Right hindlimb (tissue), 1 donor: ENCODE measurements at places on chromosomes 5 and 9.

- DNase-seq: no peak
Observed at GRCh38 chr9:15522130-15522755, 11.5 kb upstream of the PSIP1 start.

GRCh38 chr5:58123501-58123900 is 336.4 kb downstream of the PLK2 start:
- DNase-seq: no peak

- DNase-seq: no peak
Observed at GRCh38 chr9:87614397-87614796, 111.5 kb upstream of the CTSL start.

DNA sequence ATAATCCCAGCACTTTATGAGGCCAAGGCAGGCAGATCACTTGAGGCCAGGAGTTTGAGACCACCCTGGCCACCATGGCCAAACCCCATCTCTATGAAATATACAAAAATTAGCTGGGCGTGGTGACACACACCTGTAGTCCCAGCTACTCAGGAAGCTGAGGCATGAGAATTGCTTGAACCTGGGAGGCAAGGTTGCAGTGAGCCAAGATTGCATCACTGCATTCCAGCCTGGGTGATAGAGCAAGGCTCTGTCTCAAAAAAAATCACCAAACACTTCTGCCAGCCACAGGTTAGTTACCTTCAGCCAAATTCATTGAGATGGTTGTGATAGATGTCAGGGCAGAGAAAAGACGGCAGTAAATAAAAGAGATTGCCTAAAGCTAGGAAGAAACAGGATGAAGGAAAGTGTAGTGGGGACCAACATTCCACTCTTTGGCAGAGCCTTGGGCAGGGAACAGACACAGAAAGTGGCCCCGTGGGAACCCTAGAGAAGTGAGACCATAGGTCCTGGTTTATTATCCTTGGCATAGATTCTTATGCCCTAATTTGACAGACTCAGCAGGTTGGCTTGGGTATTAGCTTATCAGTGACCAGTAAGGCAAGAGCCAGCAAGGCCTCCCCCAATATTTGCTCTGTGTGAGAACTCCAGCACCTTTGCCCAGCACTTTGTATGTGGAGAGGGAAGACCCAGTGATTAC is 5.5 kb upstream of the CEP120 start:
- no peak for DNase-seq

DNA sequence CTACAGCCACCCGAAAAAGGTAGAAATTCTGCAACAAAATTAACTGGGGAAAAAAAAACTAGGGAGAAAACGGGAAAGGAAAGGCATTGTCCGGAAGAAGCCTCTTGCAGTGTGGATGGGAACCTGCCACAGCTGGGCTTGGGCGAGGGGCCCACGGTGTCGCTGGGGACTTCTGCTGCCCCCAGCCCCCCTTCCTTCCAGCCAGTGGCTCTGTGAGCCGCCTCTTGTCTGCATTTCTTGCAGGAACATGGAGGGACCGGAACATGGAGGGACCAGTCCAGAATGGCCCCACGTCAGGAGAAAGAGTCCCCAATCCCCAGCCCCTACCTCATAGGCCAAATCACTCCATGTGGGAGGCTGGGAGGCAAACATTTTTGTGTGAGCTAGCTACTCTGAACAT is 36.9 kb upstream of the EXOC3 start:
- DNase-seq: no peak

DNA sequence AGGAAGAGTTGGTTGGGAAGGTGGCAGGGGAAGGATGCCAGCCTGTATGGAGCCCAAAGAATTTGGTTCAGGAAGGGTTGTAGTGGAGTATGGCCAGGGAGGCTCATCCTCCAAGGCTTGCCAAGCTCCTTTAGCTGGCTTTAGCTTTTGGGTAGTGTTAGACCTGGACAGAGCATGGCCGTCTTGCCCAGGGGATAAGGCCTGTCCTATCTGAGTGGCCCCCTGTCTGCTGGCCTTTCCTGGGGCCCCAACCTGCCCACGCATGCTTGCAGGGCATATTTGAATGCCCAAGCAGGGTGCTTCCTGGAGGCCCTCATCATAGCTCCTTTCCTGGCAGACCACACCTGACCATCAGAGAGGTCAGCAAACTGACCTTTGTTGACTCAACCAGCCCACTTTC is 227.7 kb downstream of the CDH12 start:
- DNase-seq: no peak

DNA sequence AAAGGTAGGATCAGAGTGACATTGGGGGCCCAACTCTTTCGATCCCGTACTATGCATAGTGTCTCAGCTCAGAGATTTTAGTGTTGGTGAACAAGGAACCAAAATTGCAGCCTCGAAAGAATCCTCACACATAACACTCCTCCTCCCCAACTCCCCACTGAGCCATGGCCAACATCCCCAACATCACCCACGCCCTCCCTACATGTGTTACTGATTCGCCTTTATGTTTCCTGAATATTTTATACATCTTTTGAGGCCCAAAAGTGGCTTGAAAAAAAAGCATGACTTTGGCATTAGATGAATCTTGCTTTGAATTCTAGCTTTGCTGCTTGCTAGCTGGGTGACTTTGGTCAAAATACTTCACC is 45.2 kb downstream of the PLAC8L1 start:
- DNase-seq: no peak

GRCh38 chr9:106643211-106643930 is 219.6 kb upstream of the ZNF462 start:
- no peak for DNase-seq

- peak; percentile 9 for DNase-seq
Observed at GRCh38 chr9:134989206-134990065, 71.7 kb upstream of the FCN1 start.

DNA sequence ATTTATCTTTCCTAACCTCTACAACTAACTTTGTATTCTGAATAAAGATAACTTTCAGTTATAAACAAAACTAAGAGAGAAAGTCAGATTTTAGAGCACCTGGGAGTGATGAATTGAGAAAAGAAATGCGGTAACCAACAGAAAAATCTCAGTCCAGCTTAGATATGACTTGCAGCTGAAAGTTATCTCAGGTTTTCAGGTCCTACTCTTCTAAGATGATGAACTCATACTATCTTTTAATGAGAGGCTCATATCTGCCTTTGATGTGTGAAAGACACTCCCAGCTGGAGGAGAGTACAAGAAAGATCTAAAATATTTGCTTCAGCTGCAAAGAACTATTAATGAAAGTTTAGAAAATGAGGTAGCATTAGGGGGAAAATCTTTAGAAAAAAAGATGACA is 190.5 kb downstream of the DENND1A start:
- DNase-seq: no peak

GRCh38 chr5:17951392-17952169 is 317.3 kb downstream of the TAF11L14 start:
- no peak for DNase-seq

DNA sequence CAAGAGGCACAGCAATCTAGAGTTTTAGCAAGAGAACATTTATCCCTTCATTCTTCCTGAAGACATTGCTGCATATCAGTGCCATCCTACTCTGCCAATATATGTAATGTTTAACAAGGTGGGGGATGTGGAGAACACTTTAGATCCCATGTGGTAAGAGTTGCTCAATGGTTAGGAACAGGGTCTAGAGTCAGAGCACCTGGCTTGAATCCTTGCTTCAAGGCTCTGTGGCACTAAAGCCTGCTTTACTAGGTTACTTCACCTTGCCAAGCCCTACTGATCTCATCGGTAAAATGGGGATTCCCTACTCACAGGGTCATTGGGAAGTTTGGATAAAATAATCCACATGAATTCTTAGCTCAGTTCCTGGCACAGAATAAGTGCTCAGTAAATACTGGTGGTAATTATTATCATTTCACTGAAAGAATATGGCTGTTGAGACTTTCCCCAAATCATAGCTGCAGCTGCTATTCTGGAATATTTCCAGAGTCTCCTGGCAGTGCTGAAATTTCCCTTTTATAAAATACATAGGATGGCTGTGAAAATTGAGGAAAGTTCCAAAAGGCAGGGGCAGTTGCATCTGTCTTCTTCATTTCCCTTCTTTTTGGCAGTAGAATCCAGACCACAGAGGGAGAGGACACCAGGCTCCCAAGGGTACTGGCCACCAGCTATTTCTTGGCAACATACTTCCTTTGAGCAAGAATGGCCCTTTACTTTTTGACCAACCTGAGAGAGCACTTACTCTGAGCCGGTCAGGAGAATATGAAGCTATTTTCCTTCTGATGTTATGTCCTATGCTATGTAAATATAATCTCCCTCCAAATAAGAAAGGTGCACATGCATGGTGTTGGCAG is 142.8 kb downstream of the PALM2AKAP2 start:
- peak; percentile 72 for DNase-seq

GRCh38 chr5:50653946-50654345 is 12.5 kb upstream of the PARP8 start:
- DNase-seq: no peak

DNA sequence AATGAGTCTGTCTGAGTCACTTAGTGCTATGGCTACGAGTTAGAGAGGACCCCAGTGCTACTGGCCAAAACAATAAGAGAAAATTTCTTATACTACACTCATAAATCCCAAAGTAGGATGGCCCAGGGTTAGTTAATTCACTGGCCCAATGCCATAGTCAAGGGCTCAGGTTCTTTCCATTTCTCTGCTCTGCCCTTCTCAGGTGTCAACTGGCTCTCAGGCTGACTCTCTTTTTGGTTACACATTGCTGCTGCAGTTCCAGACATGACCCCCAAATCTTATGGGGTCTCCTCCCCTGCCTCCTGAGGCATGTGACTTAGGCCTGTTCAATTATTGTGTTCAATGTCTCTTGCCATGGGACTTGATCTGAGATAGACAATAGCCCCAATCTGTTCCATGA is 70.4 kb downstream of the ARHGEF37 start:
- DNase-seq: no peak

DNA sequence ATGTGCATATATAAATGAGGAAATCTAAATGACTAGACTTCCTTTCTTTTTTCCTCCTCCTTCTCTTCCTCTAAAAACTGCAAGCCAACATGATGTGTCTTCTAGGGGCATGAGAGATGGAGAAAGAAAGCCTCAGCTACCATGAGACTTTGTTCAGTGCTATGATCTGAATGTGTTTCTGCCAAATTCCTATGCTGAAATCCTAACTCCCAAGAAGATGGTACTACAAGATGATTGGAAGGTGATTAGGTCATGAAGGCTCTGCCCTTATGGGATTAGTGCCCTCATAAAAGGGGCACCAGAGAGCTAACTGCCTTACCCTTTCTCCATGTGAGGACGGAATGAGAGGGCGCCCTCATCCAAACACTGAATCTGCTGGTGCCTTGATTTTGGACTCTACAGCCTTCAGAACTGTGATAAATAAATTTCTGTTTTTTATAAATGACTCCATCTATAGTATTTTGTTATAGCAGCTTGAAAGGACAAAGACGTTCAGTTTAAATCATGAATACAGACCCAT is 72.2 kb upstream of the IL6ST start:
- DNase-seq: no peak

DNA sequence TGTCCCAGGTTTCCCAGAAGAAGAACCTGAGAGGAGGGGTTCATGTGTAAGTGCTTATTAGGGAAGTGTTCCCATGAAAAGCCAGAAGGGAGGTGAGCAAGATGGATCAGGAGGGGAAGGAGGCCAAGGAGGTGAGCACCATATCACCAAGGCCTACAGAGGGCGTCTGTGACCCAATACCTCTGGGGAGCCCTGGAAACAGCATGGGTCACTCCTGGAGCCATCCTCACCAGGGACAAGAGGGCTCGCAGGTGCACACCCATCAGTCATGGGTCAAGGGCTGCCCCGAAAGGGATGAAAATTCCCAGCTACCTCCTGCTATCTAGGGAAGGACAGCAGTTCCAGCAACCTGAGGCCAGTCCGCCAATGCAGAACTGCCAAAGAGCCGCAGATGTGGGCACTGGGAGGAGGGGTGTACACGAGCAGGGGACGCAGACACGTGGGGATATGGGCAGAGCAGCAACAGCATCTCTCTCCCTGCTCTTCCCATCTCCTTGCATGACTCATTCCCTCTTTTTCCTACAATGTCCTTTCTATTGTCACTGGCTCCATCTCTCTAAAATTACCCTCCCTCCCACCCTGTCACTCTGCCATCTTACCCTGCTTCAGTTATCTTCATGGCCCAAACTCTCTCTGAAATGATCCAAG is 167.6 kb upstream of the FSTL4 start:
- no peak for DNase-seq

GRCh38 chr5:170917113-170917512 is 55.3 kb downstream of the RANBP17 start:
- DNase-seq: no peak

DNA sequence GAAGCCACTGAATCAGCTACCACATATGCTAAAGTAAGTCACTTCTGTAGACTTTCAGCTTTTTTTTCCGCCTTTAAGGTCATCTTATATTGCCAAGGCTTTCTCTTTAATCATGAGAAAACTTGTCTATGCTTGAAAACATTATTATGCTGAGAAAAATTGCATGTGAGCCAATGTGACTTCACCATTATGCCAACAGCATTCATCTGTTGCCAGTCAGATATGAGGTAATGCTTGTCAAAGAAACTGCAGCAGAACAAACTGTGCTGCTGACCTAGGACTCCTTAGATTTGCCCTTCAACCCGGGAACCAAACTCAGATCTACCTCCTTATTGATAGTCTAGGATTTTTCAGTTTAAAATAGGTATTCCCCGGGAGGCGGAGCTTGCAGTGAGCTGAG is 34.3 kb downstream of the SLC44A1 start:
- no peak for DNase-seq

GRCh38 chr5:143739746-143740145 is 72.2 kb upstream of the HMHB1 start:
- DNase-seq: no peak

GRCh38 chr9:29644514-29644913 is 2071.2 kb upstream of the C9orf72 start:
- DNase-seq: no peak

DNA sequence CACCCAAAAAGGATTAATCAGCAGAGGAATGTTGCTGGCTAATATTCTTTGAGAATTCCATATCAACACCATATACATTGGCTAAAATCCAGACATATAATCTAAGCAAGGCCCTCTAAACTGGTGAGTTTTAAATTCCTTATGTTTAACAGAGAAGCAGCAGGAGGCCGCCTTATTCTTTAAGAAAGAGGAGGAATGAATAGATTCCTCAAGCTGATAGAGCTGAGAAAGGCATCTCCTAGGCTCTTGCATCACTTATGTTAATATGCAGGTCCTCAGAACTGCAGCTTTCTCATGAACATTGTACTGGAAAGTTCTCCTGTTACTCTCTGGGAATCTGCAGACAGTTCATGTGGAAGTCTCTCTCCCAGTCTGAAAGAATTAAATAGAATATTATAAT is 20.1 kb upstream of the SMARCA2 start:
- DNase-seq: no peak

DNA sequence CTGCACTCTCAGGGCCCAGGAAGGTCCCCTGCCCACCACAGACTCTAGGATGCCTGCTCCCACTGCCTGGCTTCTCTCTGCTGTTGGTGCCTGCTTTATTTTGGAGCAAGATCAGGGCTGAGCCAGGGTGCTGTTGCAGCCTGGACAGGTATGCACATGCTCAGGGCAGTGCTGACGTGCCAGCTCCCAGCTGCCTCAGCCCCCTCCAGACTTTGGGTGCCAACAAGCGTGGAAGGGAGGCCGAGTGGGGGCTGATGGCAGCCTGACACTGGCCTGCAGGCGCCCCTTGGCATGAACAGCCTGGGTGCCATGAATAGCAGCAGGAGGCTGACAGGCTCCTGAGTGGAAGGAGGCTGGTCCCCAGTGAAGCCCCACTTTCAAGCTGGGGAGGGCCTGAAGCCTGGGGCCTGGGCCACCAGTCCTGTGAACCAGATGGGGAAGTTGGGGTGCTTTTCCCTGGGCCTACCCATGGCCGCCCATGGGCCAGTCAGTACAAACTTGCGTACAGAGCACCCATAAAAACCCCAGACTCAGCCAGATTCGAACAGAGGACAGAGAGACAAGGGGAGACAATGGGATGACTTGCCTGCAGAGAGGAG is 6.8 kb downstream of the AMBP start:
- DNase-seq: no peak

- DNase-seq: no peak
Observed at GRCh38 chr5:118088448-118088847, 899.9 kb downstream of the DTWD2 start.
